Upper lobe of left lung (tissue), 6 donors: ENCODE measurements at places on chromosomes 13 and 19. TPM values are rescaled to one million over a fixed set of nuclear protein-coding genes. Genes with fewer than 3 reads are reported as not detected.
A peak's percentile ranks its signal among the peaks of the same experiment; 100 is the strongest.

The KISS1R gene
- not detected for total RNA-seq

The STXBP2 gene
- 273 TPM for total RNA-seq

The ONECUT3 gene
- not detected for total RNA-seq

- peaks cover 46% of the 10 kb centered on the region for H3K4me1 ChIP-seq
- no peaks in the 10 kb centered on the region for H3K27me3 ChIP-seq
- no peak overlapping the region for H3K4me3 ChIP-seq
- H3K27ac ChIP-seq: no peak overlapping the region
These were observed 24.5 kb downstream of the SAE1 start for GRCh38 chr19:47155148-47155547.

- H3K27me3 ChIP-seq: no peaks in the 10 kb centered on the region
- H3K27ac ChIP-seq: no peak overlapping the region
- no peaks in the 10 kb centered on the region for H3K4me1 ChIP-seq
- no peak for DNase-seq
- H3K36me3 ChIP-seq: no peaks in the 10 kb centered on the region
These were observed 110.1 kb upstream of the RXFP2 start for GRCh38 chr13:31629085-31629780.

DNA sequence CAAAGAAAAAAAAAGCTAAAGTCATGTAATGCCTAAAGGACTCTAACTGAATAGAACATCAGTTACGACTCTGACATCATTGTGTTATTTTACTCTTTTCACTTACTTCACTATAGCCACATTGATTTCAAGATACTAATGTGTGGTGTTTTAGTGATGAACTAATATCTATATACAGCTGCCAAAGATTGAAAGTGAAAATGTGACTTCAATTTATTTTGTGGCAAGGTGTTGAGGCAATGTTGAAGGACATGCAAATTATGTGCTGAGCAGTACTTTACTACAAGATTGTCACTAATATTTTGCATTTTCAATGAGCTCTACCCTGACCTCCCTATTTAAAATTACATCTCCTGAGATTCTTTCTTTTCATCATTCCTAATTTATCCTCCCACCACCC, 1911.9 kb upstream of the PCDH20 start:
- no peak overlapping the region for H3K27ac ChIP-seq
- no peaks in the 10 kb centered on the region for H3K36me3 ChIP-seq
- no peak for DNase-seq
- H3K4me1 ChIP-seq: no peaks in the 10 kb centered on the region
- no peaks in the 10 kb centered on the region for H3K27me3 ChIP-seq

GRCh38 chr19:51375504-51376221, 3.2 kb upstream of the NKG7 start:
- no peak for DNase-seq
- no peak overlapping the region for H3K27ac ChIP-seq
- peaks cover 4% of the 10 kb centered on the region for H3K4me1 ChIP-seq

DNA sequence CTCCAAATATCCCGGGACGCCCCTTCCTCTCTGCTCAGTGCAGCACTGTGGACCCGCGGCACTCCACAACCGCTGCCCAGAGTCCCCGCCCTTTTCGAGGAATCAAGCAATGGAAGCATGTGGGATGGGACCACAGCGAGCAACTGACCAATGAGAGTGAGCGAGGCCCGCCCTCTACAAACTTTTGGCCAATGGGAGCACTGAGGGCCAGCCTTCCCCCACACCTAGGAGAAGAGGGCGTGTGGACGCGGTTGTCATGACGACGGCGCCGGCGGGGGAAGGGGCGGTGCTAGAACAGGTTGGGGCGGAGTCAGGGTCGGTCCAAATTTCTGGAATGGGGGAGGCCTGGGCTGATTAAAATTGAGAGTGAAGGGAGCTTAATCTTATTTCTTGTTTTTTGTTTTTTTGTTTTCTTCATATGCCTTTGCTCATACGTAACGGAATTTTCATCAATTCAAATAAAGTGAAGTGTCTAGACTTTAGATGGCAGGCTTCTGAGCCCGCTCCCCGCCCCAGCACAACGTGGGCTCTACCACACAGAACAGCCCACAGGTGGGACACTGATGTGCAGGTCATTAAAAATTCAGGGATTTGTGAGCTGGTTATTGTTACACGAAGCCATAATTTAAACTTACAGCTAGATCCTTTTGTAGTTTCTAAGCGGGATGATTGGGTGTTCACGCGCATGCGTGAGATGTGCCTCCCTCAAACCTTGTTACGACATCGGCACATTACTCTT, at the start of gene DNAAF3:
Gene DNAAF3, minus strand, starts transcription at position 84 of the 739 bp plus-strand sequence. CDS start 200 bp downstream, outside the sequence.
- DNase-seq: peak; percentile 95
- peak within 1 kb of the TSS; percentile 43 for H3K4me3 ChIP-seq
- H3K4me1 ChIP-seq: peaks cover 4% of the 10 kb centered on the region
- no peak within 1 kb of the TSS for H3K27ac ChIP-seq
- H3K27me3 ChIP-seq: peaks cover 5% of the 10 kb centered on the region
- H3K36me3 ChIP-seq: no peaks in the 10 kb centered on the region
